ENCODE measurements at places on chromosomes 7 and 10.

GRCh38 chr10:72808001-72808400 is 85.5 kb upstream of the OIT3 start:
- no peak for DNase-seq

DNA sequence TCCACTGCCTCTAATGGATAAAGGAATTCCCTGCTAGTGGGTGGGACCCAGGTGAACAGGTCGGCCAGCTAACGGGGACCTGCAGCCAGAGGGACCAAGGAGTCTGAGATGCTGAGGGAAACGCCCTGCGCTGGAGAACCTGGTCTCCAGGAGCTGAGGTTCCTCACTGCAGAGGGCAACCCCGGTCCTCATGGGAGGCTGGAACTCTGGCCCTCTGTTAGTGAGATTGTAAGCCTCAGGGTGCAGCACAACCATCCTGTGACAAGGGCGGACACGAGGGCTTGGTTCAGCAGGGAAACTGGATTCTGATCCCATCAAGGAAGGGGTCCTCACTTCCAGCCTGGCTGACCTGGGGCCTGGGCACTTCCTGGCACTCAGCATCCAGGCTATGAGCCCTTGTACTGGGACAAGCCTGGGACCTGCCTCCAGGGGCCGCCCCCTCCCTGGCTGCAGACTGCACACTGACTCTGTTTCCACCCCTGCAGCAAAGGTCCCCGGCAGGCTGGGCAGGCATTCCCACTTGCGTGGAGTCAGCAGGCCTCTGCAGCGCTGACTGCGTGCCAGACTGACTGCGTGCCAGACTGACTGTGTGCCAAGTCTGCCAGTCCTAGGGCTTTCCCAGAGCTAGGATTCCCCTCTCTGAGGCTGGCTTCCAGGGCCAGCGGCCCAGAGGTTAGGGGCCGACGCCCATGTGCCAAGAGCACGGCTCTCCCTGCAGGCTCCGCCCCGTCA is 143.2 kb downstream of the MAPK8 start:
- no peak for DNase-seq

GRCh38 chr7:155721056-155721455 is 76.6 kb downstream of the RBM33 start:
- DNase-seq, result no peak

- DNase-seq, result peak; percentile 40
Observed at GRCh38 chr7:138865843-138866242, 67.8 kb upstream of the ATP6V0A4 start.

DNA sequence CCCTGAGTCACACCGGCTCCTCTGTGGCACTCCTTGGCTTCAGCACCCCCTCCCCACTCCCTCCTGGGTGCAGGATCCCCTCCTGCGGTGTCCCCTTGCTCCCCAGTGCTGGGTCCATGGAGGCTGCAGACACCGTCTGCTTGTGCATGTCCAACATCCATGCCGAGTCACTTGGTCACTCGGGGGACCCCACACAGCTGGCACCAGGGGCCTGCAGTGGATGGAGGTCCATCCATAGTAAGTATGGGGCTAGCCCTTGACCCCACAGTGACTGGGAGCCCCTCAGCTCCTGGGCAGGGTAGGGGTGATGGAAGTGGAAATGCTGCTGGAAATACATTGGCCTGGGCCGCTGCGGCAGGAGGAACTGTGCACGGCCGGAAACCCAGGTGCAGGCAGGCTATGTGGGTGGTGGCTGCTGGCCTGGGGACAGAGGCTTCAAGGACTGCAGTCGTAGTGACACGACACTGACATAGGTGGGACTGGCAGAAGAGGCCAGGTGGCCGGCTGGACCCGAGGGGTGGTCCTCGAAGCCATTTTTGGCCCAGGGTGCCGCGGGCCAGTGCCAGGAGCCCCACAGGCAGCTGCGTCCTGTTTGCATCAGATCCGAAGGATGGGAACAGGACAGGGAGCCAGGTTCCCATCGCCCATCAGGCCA is 58.9 kb downstream of the GLRX3 start:
- no peak for DNase-seq

- no peak for DNase-seq
Observed at GRCh38 chr10:37703833-37704382, 153.5 kb downstream of the ZNF248 start.

- no peak for DNase-seq
Observed at GRCh38 chr7:88089561-88089960, 130.3 kb downstream of the SRI start.

DNA sequence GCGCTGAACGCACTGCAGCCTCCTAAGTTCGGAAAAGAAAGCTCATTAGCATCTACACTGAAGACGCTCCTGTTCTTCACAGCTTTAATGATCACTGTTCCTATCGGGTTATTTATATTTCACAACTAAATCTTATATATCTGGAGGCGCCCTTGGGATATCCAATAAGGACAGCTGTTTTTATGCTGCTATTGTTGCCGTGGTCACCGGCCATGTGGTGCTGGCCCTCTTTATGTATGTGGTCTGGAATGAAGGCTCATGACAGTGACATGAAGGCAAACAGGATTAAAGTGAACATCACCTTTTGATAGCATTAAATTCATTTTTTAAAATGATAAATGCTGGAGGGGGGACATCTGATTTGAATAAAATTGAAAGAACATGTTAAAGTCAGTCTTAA is 8.8 kb downstream of the BLVRA start:
- no peak for DNase-seq

DNA sequence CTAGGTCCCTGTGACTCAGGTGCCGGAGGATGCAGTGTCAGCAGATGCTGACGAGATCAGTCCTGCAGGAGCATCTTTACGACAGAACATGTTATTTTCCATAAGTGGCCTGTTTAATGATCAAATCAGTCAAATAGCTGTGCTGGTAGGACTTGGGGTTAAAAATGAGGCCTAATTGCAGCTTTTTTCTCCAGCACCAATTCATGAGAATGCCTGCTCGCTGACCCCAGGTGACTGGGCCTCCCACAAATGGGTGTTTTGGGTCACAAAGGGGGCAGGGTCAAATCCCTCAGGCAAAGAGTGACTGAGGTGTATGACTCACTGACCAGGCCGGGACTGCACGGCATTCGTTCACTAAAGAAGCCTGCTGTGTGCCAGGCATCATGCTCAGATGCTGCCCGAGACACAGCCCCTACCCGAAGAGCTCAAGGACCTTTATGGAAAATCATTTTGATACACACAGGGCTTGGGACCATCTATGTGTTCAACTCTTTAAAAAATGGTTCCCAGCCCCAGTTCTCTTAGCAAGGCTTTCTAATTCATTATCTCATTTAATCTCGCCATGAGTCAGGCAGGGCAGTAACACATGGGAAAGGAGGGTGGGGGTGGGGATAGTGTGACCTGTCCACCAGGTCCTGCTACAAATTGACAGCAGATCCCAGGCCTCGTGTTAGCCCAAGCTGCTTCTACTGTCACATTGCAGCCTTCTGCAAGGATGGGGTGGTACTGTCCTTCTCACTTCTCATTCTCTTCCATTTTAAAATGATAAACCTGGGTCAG is 21.1 kb downstream of the ZNF775 start:
- DNase-seq, result no peak

DNA sequence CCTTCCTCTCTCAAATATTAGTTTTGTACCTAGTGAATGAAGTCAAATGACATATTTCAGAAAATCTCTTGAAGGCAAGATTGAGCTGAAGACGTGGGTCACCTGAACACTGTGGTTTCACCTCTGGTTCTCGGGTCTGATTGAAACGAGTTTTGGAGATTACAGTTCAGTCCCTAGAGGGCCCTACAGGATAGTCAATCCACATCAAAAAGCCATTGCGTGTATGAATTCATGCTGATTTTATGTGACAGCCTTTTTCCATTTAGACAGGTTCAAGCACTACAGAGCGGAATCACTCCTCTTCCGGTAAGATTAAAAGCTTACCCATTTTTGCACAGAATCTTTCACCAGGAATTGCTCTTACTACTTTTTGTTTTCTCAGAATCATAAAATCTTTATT is 62.2 kb downstream of the VIM start:
- peak; percentile 45 for DNase-seq

DNA sequence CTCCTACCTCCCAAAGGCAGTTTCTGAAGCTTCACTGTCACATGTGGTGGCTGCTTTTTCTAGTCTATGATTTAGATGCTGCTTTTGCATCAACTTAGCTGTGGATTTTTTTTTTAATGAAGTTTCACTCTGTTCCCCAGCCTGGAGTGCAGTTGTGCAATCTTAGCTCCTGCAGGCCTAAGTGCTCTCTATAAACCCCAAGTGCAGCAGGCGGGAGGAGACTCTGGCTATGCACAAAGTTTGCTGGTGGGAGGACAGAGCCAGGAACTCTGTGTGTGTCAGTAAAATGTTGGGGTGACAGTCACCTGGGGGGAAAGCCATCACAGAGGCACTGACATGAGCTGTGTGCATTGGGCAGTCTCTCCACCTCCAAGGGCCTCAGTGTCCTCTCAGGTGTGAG is 138.8 kb upstream of the FAM20C start:
- DNase-seq, result no peak

DNA sequence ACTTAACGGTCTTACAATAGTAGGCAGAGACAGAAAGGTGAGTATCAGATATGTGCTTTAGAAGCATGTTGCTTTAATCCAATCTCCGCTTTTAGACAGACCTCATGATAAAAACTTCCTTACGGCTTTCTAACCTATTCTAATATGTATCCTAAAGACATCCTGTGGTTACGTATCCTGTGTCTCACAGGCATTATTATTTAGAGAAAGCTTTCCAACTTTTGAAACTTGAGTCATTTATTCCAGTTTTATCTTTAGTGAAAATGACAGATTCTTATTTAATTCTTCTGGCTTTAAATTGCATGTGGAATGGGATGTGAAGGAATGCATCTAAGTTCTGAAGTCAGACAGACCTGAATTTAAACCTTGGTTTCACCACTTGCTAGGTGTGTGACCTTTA is 118.9 kb downstream of the OTUD1 start:
- DNase-seq, result no peak

DNA sequence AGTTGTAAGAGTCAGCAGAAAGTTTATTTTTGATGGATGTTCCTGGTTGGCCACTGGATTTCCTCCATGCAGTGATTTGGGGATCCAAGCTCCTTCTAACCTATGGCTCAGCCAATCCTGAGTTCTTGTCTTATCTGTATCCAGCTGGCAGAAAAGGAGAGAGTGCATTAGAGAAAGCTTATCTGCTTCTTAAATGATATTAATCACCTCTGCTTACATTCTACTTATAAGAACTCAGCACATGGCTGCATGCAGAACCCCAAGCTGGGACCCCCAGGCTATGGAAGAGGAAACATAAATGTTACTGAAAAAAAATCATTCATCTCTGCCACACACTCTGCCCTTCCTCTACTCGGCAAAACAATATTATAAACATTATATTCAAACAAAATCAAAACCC is 739.8 kb upstream of the AUTS2 start:
- no peak for DNase-seq

DNA sequence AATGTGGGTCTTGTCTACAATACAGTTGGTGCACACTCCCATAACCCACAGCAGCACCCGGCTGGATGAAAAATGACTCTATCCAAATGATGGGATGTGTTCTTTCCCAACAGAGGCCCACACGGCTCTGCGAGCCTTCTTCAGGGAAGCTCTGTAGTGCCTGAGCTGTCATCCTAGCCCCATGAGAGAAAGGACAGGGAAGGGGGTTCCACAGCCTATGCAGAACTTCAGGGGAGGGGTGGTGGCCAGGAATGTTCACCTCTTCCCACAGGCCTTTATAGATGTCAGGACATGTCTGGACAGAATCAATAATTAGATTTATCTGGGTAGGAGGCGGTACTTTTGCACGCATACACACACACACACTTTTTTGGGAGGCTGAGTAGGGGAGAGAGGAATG is 109.0 kb downstream of the JCAD start:
- no peak for DNase-seq

DNA sequence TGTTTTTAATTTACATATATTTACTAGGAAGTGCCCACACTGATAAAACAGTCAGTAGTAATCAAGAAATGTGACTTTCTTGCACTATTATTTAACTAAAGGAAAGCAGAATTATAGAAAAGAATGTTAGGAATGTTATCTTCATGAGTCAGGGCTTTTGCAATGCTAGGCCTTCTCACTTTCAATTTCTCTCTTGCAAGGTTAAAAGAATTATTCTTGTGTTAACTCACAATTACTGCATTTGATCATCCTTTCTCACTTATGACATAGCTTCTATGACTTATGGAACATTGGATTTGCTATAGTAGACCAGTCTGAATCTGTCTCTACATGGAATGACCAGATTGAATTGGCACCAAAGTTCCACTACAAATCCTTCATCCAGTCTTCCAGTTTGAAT is 192.4 kb downstream of the SDK1 start:
- no peak for DNase-seq

DNA sequence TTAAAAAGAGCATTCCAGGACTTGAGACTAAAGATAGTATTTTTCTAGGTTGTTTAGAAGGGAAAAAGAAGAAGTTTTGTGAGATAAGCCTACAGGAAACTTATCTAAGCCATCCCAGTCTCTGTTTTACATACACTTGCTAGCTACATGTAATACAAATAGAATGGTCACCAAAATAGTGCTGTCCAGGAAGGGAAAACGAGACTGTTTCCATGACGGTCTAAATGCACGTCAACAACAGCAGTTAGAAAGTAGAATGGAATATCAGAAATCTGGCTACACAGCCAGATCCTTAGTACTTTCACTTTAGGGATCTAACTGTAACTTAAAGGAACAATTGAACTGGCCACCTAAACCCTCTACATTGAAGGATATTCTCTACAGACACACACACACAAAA is 117.6 kb downstream of the TSPAN12 start:
- DNase-seq, result no peak

- DNase-seq, result no peak
Observed at GRCh38 chr7:85602196-85602595, 415.3 kb upstream of the SEMA3D start.

GRCh38 chr10:122194251-122194650 is 76.8 kb upstream of the BTBD16 start:
- no peak for DNase-seq

DNA sequence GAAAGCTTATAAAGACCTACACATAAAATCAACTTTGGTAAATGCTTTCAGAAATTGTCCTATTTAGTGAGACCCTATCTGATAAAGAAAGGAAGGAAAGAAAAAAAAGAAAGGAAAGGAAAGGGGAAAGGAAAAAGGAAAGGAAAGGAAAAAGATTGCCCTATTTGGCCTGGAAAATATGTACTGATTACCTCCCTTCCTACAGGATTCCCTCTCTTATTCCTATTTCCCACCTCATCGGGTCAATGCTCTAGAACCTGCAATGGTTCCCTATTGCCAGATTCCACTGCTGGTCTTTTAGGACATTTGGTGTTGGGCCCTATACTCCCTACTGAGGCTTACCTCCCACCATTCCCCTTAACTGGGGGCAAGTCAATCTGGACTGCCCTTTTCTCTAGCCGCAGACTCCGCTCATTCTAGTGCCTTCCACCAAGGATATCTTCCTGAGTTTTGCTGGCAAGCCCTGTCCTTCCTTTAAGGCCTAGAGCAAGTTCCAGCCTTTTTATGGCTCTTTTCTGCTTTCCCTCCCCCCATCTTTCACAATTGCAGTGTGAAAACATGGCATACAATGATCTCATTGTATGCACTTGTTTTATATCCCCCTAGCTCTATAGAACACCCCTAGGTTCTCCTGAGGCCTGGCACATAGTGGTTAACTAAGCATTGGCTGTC is 4.4 kb downstream of the DDIT4 start:
- no peak for DNase-seq
